ENCODE measurements at places on chromosomes 7 and 10.

DNA sequence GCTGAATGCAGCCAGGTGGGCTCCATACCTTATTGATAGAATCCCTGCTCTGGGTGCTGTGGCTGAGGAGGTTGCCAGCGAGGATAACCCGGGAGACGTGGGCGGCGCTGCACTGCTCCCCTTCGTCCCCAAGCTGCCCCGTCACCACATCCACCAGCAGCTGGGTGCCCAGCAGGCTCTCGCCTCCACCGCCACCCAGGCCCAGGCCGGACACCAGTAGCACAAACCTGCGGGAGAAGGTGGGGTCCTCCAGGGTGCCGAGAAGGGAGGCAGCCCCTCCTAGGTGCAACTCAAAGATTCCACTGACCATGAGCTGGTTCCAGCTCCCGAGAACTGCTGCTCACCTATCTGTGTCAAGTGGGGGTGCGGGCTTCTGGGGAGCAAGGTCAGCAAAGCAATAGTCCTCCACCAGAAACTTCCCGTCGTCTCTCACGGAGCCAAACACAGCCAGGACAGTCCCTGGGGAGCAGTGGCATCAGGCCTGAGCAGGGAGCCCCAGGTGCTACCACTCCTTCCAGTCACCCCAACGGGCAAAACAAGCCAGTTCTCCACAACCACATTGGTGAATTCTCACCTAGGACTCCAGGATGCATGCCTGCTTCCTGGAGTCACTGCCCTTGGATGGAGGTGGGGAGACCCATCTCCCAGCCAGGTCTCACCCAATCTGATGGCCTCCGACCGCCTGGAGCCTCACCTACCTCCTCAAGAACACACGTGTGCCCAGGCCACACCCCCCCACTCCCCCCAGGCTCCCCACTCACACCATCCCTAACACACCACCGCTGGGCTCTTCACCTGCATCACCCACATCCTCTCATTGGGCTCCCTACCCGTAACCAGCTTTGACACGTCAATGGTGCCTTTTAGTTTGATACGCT is 6.3 kb downstream of the POLD2 start:
- DNase-seq, result peak; percentile 65

DNA sequence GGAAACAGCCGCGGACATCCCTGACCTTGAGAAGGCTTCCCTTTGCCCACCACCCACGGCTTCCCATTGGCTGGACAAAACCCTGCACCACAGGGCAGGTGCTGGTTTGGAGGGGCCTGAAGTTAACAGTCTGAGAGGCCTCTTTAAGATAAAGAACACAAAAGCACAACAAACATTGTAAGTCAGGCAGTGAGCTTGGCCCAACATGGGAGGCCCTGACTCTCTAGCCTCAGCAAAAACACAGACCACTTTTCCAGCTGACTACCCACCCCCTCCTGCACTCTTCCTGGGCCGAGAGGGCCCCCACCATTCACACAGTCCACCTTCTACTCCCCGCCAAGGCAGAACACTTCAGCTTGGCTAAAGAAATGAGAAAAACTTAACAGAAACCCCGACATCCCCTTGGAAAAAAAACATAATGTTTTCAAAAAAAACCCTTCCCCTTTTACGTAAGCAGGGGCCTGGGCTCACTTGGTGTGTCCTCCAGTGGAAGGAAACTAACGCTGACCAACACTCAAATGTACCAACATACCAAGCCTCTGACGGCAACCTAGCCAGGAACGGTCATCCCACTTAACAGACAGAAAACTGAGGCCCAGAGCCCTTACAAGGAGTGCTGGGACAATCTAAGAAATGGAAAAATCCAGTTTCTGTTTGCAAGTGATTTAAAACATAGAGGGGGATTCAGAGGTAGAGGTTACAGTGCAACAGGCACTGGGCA is 80.9 kb downstream of the COBL start:
- DNase-seq, result no peak

GRCh38 chr10:17076626-17077345 is 52.8 kb downstream of the CUBN start:
- no peak for DNase-seq

DNA sequence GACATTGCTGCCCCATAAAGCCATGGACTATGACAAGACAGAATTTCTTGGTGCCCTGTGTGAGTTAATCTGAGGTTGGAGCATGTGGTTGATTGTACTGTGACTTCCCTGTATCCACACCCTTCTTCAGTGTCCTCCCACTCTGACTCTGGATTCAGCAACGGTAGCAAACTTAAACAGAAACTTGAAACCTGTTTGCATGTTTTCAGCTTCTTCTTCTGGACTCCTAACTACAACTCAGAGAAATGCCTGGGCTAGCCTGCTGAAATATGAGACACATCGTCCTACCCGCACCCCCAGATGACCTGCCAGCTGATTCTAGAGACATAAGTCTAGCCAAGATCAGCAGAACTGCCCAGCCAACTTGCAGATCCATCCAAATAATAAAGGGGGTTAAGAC is 78.4 kb downstream of the IPMK start:
- no peak for DNase-seq

DNA sequence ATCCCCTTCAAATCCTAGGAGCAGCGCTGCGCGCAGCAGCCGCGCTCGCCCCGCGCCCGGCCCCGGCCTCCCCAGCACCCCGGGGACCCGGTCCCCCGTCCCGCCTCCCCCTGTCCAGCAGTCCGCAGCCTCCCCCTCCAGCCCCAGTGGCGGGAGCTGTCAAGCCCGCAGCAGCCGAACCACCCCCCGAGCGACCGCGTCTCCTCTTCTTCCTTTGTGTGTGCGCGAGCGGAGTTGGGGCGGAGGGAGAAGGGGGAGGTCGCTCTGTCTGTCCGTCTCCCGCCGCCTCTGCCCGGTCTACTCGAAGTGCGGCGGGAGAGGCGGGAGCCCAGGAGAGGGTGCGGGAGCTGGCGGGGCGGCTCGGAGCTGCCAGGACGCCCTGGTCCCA is 375 bp upstream of the CHN2 start:
- no peak for DNase-seq

DNA sequence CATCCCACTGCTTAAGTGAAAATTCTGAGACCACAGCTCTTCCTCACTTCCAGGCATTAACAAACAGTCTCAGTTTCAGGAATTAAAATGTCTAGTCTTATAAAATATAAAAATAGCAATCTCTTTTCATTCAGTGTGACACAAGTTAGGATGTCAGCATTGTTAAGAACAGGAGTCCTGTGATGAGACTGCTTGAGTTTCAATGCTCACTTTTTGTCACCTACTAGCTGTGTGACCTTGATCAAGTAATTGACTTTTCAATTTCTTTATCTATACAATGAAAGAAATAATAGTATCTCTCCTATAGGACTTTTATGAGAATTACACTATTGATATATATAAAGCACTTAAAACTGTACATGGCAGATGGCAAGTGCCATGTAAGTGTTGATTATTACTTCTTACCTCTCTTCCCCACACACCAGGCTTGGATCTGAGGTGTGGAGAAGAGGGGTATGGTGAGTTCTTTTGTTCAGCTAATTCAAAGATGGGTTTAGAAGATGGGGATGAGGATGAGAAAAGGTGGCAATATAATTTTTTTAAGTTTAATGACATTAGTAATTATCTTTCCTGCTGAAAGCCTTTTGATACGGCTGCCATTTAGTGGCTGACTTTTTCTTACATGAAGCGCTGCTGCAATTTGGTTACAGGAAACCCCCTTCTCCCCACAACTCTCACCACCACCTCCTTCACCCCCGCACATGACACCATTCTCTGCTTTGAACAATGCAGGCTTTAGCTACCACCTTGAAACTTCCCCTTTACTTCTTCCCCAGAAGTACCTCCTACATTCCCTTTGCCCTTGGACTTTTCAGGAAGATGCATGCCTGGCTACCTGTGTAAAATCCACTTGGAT is 20.8 kb upstream of the HYAL4 start:
- no peak for DNase-seq

DNA sequence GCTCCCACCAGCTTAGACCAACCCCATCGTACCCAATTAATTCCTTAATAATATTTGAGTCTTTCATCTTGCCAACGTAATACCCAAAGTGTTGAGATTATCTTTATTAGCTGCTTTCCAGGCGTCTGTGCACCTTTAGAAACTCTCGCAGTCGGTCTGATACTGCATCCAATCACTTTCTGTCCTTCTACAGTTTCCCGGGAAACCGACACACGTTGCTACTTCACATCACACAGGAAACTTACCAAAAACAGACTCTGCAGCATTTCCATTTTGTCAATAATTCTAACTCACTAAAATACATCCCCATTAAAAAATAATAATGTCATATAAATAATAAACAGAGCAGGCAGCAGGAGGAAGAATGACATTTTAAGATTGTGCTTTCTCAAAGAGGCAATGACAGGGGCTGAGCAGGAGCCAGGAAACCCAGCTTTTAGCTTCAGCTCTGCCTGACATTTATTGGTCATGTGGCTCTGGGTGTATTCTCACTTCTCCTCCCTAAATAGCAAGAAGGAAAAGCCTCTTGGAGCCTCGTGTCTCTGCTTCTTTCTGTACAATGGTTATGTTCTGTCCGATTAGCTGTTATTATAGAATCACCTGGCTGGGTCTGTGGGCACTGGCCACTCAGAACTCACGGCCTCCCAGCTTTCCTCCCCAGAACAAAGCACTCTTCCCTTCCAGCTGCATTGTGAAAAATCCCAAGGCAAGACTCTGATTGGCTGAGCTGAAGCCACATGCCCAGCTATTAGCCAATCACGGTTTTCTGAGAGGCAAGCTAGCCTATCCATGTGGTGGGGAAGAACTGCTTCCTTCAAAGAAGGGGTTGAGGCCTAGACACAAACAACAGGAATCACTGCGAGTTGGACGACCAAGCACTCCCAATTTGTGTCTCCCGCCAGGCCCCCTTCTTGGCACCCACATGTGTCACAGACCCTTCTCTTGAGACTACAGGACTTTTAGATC is 424.7 kb upstream of the FOXK1 start:
- DNase-seq, result no peak

DNA sequence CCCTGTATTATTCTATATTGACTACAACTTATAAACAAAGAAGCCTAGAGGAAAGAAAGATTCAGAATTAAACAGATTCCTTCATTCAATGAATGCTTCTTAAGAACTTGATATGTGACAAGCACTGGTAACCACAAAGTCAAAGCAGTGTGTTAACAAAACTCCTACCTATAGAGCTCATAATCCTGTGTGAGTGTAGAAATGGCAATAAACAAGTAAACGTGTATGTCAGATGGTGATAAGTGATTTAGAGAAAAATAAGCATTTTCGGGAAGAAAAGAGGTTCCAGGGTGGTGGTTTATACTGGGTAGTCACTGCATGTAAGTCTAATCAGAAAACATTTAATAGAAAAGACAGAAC is 141.3 kb downstream of the JMJD1C start:
- no peak for DNase-seq

DNA sequence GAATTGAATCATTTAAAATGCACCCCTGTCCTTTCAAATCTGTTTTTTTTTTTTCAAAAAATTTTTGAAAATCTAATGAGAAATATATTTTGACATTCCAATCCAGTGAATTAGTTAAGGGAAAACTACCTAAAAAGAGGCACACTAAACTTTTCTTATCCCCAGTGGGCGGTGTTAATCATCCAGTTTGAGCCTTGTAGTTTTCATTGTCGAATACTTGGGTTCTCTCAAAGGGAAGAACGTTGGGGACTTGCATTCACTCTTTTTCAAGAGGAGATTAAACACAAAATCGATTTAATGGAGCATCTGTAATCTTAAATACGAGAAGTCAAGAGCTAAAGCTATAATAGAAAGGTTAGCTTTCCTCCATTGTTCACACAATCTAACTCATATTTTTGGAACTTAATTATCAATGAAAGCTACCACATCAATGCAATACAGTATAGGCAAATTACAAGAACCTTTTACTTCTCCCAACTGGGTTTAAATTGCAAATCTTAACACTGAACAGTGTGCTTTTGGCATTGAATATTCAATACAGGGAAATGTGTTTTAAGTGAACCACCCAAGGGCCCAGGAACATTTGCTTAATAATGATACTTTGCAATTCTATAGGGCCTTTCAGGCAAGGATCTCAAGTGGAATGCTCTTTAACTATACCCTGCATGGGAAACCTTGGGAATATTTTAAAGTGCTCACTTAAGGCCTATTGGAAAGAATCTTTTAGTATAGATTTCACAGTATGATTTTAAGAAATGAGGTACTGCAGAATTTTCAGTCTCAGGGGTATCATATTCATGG is 13.1 kb upstream of the SP8 start:
- no peak for DNase-seq

GRCh38 chr10:29980084-29980483 is 79.3 kb downstream of the JCAD start:
- DNase-seq, result no peak

DNA sequence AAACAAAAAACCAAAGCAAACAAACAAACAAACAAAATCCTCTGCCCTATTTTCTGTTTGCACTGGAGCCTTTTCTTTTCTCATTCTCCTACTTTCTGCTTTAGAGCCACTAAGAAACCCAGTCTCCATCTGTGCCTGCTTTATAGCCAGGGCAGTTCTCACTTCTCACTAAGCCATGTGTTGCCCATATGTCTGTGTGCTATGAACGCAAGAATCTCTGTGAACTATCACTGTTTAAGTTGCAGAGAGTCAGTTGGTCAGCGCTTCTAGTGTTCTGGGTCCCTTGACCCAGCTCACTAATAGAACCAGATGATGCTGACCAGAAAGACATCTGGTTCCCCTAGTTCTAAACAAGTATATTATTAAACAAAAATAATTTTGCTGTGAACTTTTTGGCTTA is 81.4 kb downstream of the FAM185A start:
- DNase-seq, result no peak

GRCh38 chr10:84262190-84262956 is 17.5 kb downstream of the RGR start:
- DNase-seq, result no peak

GRCh38 chr7:86768394-86768793 is 124.7 kb downstream of the GRM3 start:
- DNase-seq, result no peak

GRCh38 chr7:109901926-109902325 is 1189.0 kb upstream of the LRRN3 start:
- no peak for DNase-seq

GRCh38 chr10:71981015-71981875 is 17.1 kb downstream of the CHST3 start:
- no peak for DNase-seq

DNA sequence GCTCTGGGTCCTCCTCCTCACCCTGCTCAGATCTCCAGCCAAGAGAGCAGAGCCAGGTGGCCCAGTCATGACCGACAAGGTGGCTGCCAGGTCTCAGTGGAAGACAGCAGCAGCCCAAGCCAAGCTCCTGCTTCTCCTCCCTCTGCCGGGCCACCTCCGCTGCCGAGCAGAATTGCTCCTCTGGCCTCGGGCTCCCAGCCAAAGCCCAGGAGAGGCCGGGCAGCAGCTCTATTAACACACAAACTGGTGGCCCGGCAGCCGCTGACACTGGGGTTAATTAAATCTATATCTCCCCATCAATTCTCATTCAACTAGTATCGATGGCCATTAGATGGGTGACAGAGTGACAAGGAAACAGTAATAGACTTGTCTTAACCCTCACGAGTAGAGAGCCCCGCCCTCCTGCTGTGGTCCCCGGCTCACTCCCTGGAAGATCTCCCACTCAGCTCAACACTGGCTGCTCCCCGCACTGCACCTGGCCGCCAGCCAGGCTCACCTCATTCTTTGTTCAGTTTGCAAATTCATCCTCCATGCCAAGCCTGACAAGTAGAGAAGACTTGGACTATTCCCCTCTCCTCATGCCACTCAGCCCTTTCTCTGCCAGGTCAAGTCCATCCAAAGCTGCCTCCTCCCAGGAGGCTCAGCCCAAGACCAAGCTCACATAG is 74.1 kb upstream of the UNC5B start:
- no peak for DNase-seq

- DNase-seq, result no peak
Measured at GRCh38 chr10:13146379-13146778, 15.0 kb upstream of the MCM10 start.

- DNase-seq, result no peak
Measured at GRCh38 chr10:80154978-80155695, 22.6 kb downstream of the PLAC9 start.

GRCh38 chr10:13201132-13201531 is 33.0 kb downstream of the UCMA start:
- DNase-seq, result no peak

Data from Jurkat, Clone E6-1 (cell line).